ENCODE measurements at places on chromosomes 3 and 15. TPM values are rescaled to one million over a fixed set of nuclear protein-coding genes. Genes with fewer than 3 reads are reported as not detected.

DNA sequence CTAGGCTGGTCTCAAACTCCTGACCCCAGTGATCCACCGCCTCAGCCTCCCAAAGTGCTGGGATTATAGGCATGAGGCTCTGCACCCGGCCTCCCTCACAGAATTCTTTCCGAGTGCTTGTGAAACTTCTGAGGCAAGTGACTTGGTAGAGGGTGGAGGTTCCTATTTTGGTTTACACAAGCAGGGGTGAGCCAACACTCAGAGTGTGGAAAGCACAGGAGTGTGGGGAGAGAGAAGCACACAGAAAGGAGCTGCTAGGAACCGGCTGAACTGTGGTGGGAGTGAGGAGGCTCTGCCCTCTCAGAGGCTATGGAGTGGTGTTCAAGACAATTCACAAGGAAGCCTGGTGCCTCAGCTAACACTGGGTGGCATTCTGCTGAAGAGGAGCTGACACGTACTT lies 7.7 kb downstream of the CAPN3 start:
- no peak for DNase-seq

- DNase-seq: no peak
Observed at GRCh38 chr15:68209735-68210408, 4.7 kb upstream of the CALML4 start.

- no peak for DNase-seq
Observed at GRCh38 chr15:62841269-62841628, 201.3 kb upstream of the TPM1 start.

BMF gene
- 49.0 TPM for polyA plus RNA-seq

- DNase-seq: no peak
Observed at GRCh38 chr3:150059729-150060128, 89.0 kb upstream of the PFN2 start.

DNA sequence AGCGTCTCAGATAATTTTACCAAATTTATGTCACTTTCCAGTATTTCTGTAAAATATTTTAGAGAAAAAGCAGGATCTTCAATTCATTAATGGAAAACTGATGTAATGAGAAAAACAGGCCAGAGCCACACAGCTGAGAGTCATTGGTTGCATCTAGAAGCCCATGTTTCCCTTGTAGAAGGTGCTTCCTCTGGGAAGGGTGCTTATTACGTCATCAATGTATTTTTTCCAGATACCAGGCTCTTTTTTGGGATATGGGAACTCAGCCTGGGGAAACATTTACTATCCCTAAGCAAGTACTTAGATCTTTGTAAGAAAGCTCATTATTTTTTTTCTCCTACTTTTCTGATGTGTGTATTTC lies 89.1 kb upstream of the PHLDB2 start:
- no peak for DNase-seq

MST1 gene
- 133 TPM for polyA plus RNA-seq

GRCh38 chr15:27701956-27702355 lies 397.2 kb downstream of the OCA2 start:
- no peak for DNase-seq

- DNase-seq: no peak
Observed at GRCh38 chr3:16887130-16887529, 2.4 kb downstream of the PLCL2 start.

GOLGA8R gene
- 14.0 TPM for polyA plus RNA-seq

DNA sequence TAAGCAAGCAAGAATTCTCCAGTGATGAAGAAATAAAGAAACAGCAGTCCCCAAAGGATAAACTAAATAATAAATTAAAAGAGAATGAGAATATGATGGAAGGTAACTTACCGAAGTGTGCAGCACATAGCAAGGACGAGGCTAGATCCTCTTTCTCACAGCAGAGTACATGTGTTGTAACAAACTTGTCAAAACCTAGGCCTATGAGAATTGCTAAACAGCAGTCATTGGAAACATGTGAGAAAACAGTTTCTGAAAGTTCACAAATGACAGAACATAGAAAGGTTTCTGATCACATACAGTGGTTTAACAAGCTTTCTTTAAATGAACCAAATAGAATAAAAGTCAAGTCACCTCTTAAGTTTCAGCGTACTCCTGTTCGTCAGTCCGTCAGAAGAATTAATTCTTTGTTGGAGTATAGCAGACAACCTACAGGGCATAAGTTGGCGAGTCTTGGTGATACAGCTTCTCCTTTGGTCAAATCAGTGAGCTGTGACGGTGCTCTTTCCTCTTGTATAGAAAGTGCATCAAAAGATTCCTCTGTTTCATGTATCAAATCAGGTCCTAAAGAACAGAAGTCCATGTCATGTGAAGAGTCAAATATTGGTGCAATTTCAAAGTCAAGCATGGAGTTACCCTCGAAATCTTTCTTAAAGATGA lies 4.5 kb upstream of the SCG5 start:
- no peak for DNase-seq

- DNase-seq: no peak
Observed at GRCh38 chr3:186824430-186825139, 17.9 kb upstream of the ADIPOQ start.

GRCh38 chr3:97647441-97647982 lies 117.0 kb upstream of the ARL6 start:
- no peak for DNase-seq

GRCh38 chr3:56855856-56856512 lies 54.2 kb upstream of the ARHGEF3 start:
- DNase-seq: no peak

UBAP1L gene
- polyA plus RNA-seq: 3.2 TPM

DAPK2 gene
- polyA plus RNA-seq: 8.4 TPM

DNA sequence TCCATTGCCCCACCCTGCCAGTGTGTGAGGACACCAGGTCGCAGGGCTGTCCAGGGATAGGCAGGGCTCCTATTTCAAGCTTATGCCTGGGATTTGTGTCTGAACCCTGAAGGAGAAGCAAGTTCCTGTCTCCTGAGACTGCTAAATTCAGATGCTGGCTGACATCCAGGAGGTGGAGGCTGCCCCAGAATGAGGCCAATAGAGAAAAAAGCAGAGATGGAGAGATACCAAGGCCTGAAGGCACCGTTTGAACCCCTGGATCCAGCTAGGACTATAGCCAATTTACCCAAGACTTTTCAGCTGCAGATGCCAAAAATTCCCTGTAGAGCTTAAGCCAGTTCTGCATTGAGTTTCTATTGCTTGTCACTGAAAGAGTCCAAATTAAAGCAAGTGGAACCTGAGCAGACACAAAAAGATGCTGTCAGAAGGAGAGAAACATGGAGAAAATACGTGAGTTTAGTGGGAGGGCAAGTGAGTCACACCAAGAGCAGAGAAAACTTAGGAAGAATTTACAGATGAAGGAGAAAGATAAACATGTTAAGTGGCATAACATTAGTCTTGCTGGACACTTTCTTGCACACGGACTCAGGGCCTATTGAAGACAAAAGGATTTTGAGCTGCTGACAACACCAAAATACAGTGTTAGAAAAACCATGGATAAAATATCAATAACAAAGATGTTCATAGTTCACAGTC lies 148.6 kb downstream of the CNTN3 start:
- DNase-seq: no peak

- no peak for DNase-seq
Observed at GRCh38 chr3:177596248-177596815, 399.1 kb upstream of the TBL1XR1 start.

MYZAP gene
- polyA plus RNA-seq: 5.4 TPM

DNA sequence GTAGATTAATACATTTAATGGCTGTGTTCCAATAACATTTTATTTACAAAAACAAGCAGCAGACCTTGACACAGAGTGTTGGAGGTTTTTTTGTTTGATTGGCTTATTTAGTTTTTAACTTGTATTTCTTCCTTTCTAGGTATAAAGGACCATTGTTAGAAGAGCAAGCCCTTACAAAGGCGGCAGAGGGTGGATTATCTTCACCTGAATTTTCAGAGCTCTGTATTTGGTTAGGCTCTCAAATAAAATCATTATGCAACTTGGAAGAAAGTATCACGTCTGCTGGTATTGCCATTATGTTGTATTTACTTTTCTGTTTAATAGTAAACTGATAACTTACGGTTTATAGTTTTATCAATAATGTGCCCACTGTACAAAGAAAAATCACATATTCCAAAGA lies 10.0 kb downstream of the FAM98B start:
- DNase-seq: no peak

DTX3L gene
- 13.7 TPM for polyA plus RNA-seq

DNA sequence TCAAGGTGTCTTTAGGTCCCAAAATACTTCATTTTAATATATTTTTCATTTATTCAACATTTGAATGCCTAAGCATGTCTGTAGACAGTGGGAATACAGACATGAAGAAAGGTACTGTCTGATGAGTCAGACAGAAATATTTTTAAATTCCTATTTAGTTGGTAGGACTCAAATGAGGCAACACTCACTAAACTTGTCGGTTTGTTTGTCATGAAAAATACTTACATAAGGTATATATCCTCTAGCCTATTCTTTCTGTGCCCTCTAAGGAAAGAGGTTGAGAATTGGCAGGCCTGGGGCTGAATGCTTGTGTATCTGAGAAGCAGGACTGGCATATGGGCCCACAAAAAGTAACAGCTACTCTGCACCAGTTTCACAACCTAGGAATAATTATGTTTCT lies 423.6 kb upstream of the MDFIC2 start:
- DNase-seq: no peak

GRCh38 chr15:96273317-96274086 lies 57.0 kb upstream of the NR2F2 start:
- no peak for DNase-seq

ATP13A5 gene
- not detected for polyA plus RNA-seq

DNA sequence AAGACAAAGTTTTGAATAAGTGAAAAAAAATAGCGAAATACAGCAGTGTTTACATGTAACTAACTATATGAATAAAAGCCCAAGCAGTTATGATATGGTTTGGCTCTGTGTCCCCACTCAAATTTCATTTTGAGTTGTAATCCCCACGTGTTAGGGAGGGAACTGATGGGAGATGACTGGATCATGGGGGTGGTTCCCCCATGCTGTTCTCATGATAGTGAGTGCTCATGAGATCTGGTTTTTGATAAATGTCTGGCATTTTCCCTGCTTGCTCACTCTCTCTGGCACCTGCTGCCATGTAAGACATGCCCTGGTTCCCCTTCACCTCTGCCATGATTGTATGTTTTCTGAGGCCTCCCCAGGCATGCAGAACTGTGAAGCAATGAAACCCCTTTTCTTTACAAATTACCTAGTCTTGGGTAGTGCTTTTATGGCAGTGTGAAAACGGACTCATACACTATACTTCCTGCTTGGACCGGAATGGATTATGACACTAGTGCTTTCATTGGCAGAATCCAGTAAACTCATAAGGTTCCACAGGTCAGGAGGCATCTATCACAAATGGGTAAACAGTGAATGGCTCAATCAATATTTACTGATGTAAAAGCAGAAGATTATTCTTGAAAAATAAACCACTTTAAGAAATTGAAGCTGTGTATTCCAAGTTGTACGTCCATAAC lies 192.1 kb downstream of the CBLB start:
- DNase-seq: no peak

GP5 gene
- 0.56 TPM for polyA plus RNA-seq

DNA sequence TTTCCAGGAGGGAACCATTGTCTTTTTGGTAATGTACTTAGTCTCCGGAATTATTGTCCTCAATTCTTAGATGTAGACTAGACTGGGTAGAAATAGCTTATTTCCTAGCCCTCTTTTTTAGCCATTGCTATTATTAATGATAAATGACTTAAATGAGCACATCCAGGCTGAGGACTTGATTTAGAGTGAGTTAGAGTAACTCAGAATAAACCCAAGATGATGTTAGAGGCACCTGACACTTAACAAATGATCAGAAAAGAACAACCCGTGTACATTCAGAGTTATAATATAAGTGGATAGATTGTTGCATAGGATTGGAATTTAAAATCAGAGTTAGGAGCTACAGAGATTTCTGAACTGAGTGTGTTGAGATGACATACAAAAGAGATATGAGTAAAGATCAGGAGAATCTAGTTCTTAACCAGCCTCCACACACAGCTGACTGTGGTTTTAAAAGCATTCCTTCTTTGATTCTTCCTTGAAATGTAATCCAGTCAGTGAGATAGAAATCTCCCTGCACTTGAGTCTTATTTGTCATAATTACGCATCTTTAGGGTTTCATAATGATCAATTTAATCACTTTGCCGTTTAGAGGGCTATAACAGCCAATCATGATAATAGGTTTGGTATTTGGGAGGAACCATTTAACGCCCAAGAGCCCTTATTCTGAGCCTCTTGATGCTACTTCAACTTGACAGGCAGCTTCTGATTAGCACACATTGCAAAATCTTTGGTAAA lies 366.5 kb downstream of the GAP43 start:
- DNase-seq: no peak

LMAN1L gene
- polyA plus RNA-seq: not detected

GRCh38 chr15:72092006-72092405 lies 25.9 kb downstream of the MYO9A start:
- no peak for DNase-seq

DNA sequence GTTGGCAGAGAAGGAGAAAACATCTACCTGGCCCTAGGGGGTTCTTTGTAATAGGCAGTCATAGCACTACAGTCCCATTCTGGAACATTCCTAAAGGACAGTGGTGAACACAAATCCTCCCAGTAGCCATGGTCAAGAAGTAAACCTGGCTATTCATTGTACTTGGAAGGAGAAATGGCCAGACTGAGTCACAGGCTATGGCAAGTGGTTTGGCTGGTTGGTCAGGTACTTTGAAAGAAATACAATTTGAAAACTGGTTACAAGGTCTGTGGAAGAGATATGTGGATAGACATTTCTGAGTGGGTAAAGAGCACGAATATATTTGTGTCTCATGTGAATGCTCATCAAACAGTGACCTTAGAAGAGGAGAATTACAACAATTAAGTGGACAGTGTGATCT lies 33.0 kb upstream of the FAN1 start:
- no peak for DNase-seq

GRCh38 chr15:90620379-90621067 lies 90.8 kb downstream of the CRTC3 start:
- DNase-seq: no peak

All from left renal cortex interstitium (tissue), 4 donors.